ENCODE measurements at places on chromosomes 7 and 10.

GRCh38 chr10:3825244-3825643 lies 40.2 kb upstream of the KLF6 start:
- DNase-seq, result peak; percentile 19

DNA sequence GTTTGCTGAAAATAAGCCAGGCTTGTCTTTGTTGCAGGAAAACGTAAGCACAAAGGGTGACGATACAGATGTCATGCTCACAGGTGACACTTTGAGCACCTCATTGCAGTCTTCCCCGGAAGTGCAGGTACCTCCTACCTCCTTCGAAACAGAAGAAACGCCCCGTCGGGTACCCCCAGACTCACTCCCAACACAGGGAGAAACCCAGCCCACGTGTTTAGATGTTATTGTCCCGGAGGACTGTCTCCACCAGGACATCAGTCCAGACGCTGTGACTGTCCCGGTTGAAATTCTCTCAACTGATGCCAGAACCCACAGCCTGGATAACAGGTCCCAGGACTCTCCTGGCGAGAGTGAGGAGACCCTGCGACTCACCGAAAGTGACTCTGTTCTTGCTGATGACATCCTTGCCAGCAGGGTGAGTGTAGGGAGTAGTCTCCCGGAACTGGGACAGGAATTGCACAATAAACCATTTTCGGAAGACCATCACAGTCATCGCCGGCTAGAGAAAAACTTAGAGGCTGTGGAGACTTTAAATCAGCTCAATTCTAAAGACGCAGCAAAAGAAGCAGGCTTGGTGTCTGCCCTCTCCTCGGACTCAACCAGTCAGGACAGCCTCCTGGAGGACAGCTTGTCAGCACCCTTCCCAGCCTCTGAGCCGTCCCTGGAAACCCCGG lies 18.3 kb upstream of the BHLHA15 start:
- no peak for DNase-seq

DNA sequence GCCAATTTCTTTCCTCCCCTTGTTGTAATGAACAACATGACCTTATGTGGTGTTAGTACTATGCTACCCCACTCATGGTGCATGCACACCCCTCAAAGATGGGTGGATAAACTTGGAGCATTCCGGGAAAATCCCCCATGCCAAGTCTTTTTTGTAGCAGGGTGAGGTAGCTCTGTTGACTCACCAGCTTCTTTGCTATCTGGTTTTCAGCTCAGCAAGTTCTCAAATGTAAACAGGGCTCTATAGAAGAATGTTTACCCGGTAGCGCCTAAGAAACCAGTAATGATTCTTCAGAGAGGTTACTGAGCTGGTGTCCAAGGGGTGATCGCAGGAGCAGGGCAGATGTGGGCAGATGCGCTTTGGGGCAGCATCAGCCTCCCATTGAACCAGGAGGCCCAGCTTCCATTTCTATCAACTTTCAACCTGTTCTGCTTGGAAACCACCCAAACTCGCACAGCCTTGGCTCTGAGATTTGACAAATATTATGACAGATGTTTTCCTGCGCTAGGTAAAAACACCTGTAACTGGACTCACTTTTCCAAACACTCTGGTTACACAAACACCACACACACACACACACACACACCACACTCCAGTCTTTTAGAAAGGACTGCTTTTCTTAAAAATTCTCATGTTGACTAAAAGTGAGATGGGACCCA lies 87.8 kb downstream of the ZRANB1 start:
- DNase-seq, result no peak

- DNase-seq, result no peak
These were observed 16.5 kb downstream of the MGMT start for GRCh38 chr10:129483430-129484010.

DNA sequence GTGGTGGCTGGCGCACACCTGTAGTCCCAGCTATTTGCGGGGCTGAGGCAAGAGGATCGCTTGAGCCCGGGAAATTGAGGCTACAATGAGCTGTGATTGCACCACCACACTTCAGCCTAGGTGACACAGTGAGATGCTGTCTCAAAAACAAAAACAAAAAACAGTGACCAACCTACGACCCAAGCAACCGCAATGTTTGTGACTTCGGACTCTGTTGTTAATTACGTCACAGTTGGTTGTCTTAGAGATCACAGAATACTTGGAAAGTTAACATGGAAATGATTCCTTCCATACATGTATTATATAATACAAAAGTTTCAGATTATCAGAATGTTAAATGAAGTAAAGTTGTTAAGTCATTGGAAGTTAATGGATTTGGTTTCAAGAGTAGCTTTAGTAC lies 106.2 kb downstream of the REEP3 start:
- no peak for DNase-seq

DNA sequence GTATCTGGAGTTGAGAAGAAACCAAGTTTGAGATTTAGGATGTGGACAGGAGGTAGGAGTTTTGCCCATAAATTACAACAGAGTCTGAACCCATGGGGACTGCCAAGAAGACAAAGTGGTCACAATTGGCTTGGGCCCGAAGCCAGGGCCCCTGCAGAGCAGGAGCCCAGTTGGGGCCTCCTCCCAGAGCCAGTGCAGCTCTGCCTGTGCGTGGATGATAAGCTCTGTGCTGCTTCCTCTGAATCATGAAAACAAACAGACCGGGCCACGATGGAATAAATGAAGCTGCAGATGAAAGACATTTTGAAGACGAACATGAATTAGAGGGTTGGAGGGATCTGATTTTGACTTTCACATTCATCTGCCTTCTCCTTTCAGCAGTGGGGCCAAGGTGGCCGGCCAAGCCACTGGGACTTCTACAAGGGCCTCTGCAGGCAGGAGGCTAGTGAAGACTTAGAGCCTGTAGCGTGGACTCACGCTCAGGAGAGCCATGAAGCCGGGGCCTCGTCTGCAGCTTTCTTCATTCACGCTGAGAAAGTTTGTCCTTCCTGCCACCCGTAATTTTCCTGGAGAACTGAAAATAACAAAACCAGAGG lies 156.8 kb upstream of the LYZL1 start:
- no peak for DNase-seq

GRCh38 chr7:134645478-134645877 lies 1.2 kb upstream of the BPGM start:
- DNase-seq, result no peak

GRCh38 chr7:149789101-149789500 lies 15.7 kb upstream of the ZNF467 start:
- DNase-seq, result no peak

GRCh38 chr10:48614481-48615390 lies 9.9 kb upstream of the ARHGAP22 start:
- no peak for DNase-seq

DNA sequence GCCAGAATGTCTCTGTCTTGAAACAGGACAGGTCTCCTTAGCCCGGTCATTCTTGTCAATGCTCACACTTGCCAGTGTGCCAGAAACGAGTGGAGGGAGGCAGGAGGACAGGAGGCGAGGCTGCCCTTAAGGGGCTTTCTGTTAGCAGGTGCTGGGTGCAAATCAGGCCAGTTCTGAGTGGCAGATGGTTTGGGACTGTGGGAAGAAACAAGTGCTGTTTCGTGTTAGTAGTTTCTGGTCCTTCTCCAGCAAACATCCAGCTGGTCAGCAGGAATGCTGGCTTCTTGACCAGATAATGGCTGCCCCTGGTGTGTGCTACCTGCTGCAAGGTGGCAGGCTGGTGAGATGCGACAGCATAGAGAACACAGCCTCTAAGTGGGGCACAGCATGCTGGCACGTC lies 8.2 kb upstream of the NDUFB2 start:
- no peak for DNase-seq

- no peak for DNase-seq
These were observed 90.1 kb upstream of the PIK3CG start for GRCh38 chr7:106774768-106775551.

DNA sequence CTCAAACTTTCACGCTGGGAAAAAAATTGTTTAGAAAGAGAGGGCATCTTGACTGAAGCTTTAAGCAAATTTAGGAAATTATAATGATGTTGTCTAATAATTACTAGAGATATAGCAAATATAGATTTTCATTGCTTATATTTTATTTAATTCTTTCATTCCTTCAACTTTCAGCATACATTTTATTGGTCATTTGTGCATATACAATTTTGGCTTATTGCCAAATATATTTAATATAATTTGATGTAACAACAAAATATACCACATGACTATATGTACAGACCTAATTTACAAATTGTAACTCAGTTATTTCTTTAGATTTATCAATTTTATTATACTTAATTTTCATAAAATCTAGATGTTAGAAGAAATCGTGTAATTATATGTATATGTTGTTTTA lies 390.1 kb downstream of the ATRNL1 start:
- DNase-seq, result no peak

DNA sequence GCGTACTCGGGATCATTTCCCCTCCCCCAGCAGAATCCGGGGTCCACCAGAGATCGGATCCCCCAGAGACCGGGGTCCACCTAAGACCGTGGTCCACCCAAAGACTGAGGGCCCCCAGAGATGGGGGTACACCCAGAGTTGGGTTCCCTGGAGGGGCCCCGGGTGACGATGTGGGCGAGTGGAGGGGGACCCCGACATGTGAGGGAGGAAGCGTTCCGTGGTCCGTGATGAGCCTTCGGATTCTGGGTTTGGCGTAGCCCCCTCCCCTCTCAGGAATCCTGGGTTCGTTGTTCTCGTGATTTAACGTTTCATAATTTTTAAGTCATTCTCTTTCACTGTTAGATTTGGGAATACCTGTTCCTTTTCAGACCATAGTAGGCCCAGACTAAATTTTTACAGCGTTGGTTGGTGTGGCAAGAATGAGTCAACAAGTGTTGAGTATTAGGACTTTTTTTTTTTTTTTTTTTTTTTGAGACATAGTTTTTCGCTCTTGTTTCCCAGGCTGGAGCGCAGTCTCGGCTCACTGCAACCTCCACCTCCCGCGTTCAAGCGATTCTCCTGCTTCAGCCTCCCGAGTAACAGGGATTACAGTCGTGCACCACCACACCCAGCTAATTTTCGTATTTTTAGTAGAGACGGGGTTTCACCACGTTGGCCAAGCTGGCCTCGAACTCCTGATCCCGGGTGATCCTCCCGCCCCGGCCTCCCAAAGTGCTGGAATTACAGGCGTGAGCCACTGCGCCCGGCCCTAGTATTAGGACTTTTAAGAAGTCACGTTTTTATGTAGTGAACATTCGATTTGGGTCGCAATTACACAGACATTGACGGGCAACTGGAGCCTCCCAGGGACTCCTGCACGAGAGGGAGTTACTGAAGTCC lies 672 bp downstream of the GTPBP4 start:
- peak; percentile 47 for DNase-seq

All from HuH-7.5 (cell line).